ENCODE measurements at places on chromosomes 12 and 14.
A peak's percentile ranks its signal among the peaks of the same experiment; 100 is the strongest.

DNA sequence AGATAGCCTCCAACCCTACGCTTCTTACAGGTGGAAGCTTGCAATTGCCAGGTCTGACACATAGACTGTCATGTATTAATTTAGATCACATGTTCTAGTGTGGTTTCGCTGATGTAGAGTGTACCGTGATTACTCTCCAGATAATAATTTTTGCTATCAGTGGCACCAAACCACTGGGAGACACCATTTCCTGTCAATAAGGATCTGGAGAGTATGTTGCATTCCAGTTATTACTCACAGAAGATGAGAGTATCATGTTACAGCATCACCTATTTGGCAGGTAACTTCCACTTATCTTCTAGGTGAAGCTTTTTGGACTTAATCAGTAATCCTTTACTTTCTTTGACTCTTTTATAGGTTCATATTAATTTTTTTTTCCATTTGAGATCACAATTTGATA is 147.2 kb downstream of the HELB start:
- no peak for DNase-seq

GRCh38 chr14:69726761-69727511 is 40.0 kb upstream of the SRSF5 start:
- peak; percentile 40 for DNase-seq

GRCh38 chr12:102438047-102438826 is 42.1 kb downstream of the IGF1 start:
- peak; percentile 84 for DNase-seq

- DNase-seq: no peak
Observed at GRCh38 chr12:2877953-2878732, 1.1 kb downstream of the RHNO1 start.

DNA sequence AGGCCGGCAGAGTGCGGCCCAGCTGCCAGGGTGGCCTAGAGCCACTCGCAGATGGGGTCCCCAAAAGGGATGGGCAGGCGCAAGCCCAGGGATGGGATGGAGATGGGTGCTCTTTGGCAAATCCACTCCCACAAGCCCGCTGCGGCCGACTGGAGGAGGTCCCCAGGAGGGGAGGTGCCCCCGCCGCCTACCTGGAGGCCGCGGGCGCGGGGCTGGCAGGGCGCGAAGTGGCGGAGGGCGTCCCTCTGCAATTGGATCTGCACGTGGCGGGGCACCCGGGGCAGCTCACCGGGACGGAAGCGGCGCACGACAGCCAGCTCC is 730 bp downstream of the PPP1R3E start:
- DNase-seq: no peak

GRCh38 chr12:109833307-109834189 is at the start of gene TRPV4:
Gene TRPV4 (minus strand): TSS chr12:109833398. CDS start chr12:109814796, 18,602 bp downstream.
- DNase-seq: no peak

GRCh38 chr12:117875744-117876435 is 92.9 kb downstream of the KSR2 start:
- peak; percentile 39 for DNase-seq

DNA sequence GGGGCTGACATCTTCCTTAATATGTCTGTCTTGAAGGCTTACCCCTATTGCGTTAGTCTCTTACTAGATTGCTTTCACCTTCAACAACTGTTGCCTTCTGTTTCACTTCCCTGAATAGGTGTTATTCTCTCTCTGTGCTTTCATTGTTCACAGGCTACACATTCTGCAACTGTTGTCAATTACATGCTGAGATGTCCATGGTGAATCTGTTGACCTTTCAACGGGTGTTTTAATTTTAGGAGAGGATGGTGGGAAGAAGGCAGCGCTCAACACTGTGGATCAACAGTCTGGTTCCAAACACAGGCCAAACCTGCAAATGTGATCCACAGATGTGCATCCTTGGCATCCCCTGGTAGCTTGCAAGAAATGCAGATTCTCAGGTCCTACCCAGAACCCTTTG is 101.9 kb downstream of the DACT1 start:
- DNase-seq: no peak

- DNase-seq: no peak
Observed at GRCh38 chr12:64739778-64740177, 19.4 kb downstream of the GNS start.

- no peak for DNase-seq
Observed at GRCh38 chr12:25372969-25373817, 122.5 kb upstream of the KRAS start.

GRCh38 chr14:63478010-63478409 is 65.2 kb downstream of the PPP2R5E start:
- no peak for DNase-seq

- DNase-seq: no peak
Observed at GRCh38 chr12:94180558-94181296, 32.4 kb downstream of the PLXNC1 start.

GRCh38 chr12:62044450-62045135 is 215.6 kb upstream of the USP15 start:
- no peak for DNase-seq

- no peak for DNase-seq
Observed at GRCh38 chr12:89081719-89082369, 270.5 kb downstream of the DUSP6 start.

Data from astrocyte (in vitro differentiated cells and primary cell).